ENCODE measurements at places on chromosomes 4 and X.

- no peak for DNase-seq
These were observed 190.4 kb downstream of the GABRB1 start for GRCh38 chr4:47221721-47222120.

GRCh38 chr4:55546506-55546755, 278 bp downstream of the CLOCK start:
- DNase-seq: no peak

GRCh38 chr4:22071749-22072148, 123.2 kb upstream of the KCNIP4 start:
- no peak for DNase-seq

DNA sequence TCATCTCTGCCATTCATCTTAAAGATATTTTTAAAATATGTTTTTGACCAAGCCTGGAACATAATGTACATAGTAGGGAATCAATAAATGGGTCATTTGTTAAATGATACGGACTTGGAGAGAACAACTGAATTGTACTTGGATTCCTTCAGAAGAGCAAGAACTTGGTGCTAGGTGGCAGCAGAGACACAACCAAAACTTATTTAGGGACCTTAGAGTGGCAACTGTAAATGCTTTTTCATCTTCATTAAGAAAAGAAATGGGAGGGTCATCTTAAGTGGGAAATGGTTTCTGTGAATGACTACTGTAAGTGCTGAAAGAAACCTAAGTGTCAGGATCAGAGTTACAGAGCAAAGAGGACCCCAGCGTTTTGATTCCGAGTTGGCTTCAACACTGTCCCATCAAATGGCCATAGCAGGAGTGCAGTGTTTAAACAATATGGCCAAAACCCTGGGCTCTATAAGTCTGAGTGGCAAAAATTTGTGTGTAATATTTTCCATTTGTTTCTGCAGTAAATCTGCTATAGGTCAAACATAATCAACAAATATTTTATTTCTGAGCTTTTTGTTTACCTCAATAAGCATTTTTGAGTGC, 213.6 kb downstream of the PALLD start:
- DNase-seq: peak; percentile 48

- no peak for DNase-seq
These were observed 91.0 kb downstream of the DHRSX start for GRCh38 chrX:2409796-2410195.

DNA sequence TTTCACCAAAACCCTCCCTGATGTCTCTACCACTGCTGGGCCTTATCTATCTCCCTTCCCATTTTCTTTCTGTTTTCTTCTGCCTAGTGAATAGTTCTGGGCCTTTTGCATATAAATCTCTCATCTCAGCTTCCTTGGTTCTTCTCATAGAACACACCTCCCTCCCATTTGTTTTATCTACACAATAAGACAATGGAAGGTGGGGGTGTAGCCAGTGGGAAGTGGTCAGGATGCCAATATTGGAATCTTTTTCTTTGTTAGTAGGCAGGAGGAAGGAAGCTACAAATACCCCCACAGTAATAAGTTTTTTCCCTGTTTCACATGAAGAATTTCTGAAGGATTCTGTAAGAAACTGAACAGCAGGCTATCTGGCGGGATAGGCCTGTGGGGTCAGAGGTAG, 30.9 kb upstream of the RHOH start:
- no peak for DNase-seq

DNA sequence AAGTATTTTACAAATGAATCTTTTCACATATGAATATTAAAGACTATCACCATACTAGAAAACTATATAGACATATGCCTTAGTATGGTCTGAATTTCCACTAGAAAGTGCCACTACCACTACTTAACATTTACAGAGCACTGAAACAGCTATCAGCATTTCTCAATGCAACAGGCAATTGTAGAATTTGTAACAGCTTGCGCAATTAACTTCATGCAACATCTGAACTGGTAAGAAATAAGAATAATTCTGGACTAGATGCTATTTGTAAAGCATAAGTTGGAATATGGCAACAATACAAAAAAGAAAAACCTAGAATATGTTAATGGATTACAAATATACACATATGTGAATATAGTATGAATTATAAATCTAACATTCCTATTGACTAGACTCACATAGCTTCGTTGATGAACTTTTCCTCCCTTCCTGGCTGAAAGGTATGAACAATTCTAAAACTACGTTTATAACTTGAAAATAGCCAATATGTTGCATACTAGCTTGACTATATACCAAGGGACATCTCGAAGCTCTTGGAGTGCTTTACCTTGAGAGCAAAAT, 82.0 kb downstream of the ATP8A1 start:
- no peak for DNase-seq

DNA sequence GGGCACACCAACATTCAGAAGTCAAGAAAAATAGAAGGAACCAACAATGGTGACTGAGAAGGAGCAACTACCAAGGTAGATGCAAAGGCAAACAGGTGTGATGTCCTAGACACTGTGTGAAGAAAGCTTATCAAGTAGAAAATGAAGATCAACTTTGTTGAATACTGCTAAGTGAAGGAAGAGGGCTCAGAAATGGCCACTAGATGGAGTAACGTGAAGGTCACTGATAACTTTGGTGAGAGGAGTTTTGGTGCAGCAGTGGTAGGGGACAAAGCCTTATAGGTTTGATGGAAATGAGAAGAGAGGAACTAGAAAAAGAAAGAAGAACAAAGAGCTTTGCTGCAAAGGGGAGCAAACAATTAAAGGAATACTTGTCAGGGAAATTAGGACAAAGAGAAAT, 23.5 kb downstream of the OTC start:
- DNase-seq: no peak

GRCh38 chr4:2182994-2183393, 58.9 kb downstream of the HAUS3 start:
- DNase-seq: no peak

- DNase-seq: no peak
These were observed 338.3 kb upstream of the GALNT7 start for GRCh38 chr4:172830295-172830764.

GRCh38 chr4:94909645-94910044, 151.9 kb downstream of the BMPR1B start:
- DNase-seq: no peak

GRCh38 chrX:112735147-112735546, 55.4 kb upstream of the LHFPL1 start:
- no peak for DNase-seq

DNA sequence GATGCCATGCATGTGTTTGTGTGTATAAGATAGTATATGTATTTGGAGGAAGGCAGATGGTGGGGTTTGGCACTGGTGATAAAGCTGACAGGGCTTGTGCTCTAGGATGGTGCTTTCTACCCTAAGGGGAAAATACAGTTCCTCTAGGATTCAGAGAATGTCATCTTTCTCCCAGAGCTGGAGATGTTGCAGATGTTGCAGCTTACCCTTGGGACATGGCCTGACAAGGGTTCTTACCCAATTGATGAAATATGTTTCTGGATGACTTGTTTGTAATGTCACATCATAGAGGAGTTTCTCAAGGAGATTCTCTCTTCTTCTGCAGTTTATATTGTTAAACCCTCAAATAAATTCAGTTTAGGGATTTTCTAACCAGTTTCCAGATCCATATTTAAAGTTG, 52.5 kb upstream of the PITX2 start:
- DNase-seq: no peak

- peak; percentile 26 for DNase-seq
These were observed 545 bp downstream of the ABCE1 start for GRCh38 chr4:145098675-145099037.

- DNase-seq: no peak
These were observed 82.6 kb downstream of the NBDY start for GRCh38 chrX:56811599-56811998.

DNA sequence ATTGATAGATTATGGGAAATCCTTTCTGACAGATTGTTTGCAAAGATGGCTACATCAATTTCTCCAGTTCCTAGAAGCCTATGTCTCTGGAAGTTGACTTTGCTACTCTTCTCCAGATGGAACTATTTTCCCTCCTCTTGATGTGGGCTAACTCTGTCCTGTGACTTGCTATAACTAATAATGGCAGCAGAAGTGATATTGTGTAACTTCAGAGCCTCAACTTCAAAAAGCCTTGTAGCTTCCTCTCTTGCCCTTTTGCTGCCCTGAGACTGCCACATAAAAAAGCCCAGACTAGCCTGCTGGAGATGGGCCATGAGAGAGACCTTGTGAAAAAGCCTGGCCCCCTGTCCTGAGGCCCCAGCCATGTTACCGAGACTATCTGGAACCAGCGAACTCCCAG, 210.7 kb upstream of the SLC7A11 start:
- no peak for DNase-seq

- no peak for DNase-seq
These were observed 61.3 kb downstream of the AR start for GRCh38 chrX:67604979-67605703.

DNA sequence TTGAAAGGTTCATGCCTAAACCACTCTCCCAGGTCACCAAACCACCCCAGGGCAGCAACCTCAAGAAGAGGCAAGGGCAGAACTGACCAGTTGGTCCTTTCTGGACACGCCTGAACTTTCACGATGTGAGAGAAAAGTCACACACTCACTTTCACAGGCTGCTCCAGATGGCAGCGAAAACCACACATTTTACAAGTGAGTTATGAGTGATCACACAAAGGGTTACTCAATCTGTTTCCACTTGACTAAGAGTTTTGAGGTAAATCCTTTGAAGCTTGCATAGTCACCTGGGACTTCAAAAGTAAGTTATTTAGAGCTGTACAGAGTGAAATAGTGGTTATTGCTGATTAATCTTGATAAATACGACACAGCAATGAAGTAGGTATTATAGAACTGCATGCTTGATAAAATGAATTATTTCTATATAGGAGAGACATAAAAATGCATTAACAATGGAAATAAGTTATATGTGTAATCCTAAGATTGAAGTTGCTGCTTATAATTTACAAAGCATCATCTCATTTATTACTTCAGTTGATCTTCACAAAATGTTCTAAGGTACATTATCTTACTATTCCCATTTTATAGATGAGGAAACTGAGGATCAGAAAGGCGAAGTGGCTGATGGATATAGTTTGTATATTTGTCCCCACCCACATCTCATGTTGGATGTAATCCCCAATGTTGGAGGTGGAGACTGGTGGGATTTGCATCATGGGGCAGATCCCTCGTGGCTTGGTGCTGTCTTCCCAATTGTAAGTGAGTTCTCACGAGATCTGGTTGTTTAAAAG, 103.0 kb upstream of the KLF3 start:
- no peak for DNase-seq

GRCh38 chr4:184168406-184169019, 49.2 kb downstream of the ENPP6 start:
- peak; percentile 67 for DNase-seq

DNA sequence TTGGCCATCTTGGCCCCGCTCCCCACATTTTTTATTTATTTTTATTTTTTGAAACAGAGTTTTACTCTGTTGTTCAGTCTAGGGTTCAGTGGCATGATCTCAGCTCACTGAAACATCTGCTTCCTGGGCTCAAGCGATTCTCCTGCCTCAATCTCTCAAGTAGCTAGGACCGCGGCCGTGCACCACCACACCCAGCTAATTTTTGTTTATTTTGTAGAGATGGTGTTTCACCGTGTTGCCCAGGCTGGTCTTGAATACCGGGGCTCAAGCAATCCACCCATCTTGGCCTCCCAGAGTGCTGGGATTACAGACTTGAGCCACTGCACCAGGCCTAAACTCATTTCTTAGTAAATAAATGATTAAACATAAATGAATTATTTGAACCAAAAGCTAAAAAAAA, 322.0 kb upstream of the LCORL start:
- DNase-seq: no peak

GRCh38 chr4:721261-722168, 15.9 kb downstream of the PCGF3 start:
- no peak for DNase-seq

GRCh38 chr4:95077864-95078263, 320.1 kb downstream of the BMPR1B start:
- no peak for DNase-seq

GRCh38 chr4:85919200-85919887, 440.5 kb downstream of the MAPK10 start:
- no peak for DNase-seq

- DNase-seq: no peak
These were observed 79.4 kb downstream of the FAM193A start for GRCh38 chr4:2615821-2616220.

- no peak for DNase-seq
These were observed 129.7 kb downstream of the HS3ST1 start for GRCh38 chr4:11299016-11299415.

DNA sequence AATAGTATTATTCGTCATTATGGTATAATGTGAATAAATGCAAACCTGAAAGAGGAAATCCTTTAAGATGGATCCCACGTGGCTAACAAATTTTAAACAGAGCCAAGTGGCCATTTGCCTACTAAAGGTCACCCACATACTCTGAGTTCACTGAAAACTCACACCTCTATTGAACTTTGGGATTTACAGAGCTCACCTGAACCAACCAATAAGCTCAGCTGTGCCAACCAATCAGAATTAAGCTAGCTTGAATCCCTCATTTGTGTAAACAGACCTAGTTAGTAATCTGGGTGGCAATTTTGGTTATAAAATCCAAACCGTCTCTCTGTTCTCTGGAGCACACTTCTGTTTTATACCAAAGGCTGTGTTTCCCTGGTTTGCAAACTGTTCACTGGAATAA, 5.4 kb upstream of the NUDT9 start:
- DNase-seq: peak; percentile 53

DNA sequence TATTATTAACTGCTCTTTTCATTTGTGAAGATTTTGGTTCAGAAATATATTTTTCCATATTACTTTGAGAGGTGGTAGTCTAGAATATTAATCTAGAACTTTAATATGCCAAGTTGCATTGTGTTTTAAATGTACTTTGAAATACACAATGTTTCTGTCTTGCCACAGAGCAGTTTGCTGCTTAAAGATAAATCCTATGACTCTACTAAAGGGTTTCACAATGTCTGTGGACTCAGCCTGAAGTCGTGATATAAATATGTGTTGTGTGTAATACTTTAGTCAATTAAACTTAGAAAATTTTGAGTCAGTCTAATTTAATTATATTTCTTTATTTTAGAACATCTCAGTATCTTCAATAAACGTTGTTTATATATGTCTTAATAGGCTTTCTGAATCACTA, 1771.7 kb upstream of the PCDH7 start:
- DNase-seq: no peak

DNA sequence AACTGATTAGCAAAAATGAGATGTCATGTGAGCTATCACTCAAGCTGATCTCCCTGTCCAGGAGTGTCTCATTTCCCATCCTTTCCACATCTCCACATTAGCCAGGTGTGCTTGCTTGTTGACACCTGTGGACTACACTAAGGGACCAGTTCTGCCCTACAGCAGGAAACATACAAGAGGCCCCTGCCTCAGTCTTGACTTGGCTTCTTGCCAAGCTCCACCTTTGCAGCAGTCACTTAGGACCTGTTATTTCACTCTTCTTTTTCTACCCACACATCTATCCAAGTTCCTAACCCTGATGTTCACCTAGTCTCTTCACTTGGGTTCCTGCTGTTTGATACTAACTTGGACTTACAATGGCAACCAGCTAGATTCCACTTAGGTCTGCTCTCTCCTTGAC, 13.2 kb downstream of the FRMD7 start:
- DNase-seq: no peak

DNA sequence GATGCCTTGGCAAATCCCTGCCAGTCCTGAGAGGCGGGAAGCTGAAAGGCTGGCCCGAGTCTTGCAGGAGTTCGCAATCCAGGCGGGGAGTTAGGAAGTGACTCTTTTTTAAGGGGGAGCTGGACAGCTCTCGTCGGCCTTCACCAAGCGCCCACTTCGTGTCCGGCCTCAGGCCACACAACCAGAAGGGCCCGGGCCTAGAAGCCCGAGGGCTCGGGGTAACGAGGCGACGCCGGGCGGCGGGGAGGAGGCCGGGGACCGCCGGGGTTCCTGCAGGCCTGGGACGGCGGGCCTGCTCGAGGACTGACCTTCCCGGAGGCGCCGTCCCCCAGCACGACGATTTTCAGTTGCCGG, 395 bp downstream of the RAB28 start:
- DNase-seq: peak; percentile 31
